Thymus (tissue), 14 donors: ENCODE measurements at places on chromosomes 2 and 18.

- DNase-seq: no peak
These were observed 90.3 kb upstream of the MAP3K20 start for GRCh38 chr2:172985139-172985892.

- no peak for DNase-seq
These were observed 955 bp upstream of the BBS5 start for GRCh38 chr2:169478339-169478738.

- no peak for DNase-seq
These were observed 66.8 kb upstream of the SEC11C start for GRCh38 chr18:59072727-59073421.

DNA sequence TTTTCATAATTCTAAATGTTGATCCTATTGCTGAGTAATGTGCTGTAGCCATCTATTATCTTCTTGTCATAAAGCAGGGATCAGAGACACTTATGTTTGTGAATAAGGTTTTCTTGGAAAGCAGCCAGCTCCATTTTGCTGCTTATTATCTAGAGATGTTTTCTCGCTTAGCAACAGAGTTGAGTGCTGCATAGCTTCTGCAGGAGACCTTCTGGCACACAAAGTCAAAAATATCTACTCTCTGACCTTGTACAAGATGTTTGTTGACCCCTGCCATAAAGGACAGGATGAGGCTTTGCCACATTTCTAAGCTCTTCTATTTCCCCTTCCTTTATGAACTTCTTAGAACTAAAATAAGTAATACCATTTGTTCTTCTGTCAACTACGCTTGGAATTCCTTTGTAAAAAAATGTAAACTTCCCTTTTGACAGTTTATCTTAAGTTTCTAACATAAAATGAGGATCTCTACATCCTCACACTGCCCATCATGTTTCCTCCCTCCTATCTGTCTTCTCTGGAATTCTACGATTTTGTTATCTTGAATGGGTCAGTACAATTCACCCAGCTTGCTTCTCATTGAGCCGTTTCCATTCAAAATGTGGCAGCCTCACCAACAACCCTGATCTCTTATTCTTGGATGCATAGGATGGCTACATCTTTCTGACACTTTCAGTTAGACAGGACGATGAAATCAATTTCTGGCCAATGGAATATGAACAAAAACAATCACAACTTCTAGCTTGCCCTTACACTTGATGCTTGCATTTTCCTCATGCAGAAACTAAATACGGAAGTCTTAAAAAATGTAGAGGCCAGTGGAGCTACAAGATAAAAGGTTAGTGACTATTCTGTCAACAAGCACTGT lies 1377.0 kb downstream of the SUCLG1 start:
- DNase-seq: no peak

GRCh38 chr2:162018530-162018929 lies 55.5 kb downstream of the DPP4 start:
- no peak for DNase-seq

- peak; percentile 26 for DNase-seq
These were observed 176.0 kb downstream of the SMAD2 start for GRCh38 chr18:47754311-47755101.

DNA sequence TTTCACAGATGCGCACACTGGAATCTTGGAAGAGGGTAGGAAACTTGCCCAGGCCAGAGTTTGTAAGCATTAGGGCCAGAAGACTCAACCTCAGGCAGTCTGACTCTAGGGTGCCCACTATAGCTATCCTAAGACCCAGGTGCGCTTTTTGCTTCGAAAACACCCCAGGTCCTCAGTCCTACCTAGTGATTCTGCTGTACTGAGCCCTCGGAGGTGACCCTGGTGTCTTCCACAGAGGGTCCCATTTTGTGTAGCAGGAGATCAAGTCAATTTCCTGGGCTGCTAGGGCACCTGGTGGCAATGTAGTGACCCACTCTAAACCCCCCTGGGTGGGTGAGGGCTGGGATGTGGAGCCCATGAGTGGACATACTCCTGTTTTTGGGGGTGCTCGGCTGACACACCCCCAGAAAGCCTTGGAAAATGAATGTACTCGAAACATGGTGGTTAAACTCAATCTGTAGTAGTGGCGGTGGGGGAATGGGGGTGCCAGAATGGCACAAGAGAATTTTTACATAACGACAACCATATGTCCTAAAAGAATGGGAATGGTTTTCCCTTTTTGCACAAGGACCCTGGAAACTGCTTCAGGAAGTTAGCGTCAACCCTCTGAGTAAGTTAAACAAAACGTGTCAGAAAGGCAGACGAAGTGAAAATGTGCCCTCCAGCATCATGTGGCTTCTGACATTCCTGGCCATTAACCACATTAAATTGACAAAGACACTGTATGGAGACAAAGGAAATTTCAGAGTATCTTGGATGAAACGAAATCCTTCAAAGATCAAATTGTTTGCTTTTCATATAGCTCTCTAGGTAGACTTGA lies 218.0 kb upstream of the COPS8 start:
- no peak for DNase-seq

GRCh38 chr18:21703241-21703820 lies 1.2 kb downstream of the ABHD3 start:
- peak; percentile 33 for DNase-seq

DNA sequence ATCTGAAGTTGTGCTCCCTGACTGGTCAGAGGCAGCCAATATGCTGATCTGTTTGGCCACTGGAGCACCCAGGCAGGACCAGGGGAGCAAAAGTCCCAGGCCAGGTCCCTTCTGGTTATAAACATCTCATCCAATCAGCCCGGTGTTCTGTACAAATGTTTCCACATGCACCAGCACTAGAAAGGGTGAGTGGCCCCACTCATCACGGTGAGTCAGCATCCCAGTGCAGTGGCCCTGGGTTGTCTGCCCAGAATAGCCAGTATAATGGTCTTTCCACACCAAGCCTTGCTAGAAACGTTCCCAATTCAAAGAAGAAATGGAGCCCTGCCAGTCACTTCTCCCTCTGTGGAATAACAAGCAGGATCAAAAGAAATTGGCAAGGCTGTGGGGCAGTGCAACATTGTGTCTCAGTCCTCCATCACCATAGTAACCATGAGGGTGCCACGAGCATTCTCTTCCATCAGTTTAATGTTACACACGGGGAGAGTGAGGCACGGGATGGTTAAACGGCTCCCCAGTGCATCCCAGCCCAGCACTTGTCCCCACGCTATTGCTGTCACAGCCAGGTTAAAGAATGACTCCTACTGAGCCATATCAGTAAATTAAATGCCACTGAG lies 174.9 kb downstream of the SEPTIN10 start:
- no peak for DNase-seq

DNA sequence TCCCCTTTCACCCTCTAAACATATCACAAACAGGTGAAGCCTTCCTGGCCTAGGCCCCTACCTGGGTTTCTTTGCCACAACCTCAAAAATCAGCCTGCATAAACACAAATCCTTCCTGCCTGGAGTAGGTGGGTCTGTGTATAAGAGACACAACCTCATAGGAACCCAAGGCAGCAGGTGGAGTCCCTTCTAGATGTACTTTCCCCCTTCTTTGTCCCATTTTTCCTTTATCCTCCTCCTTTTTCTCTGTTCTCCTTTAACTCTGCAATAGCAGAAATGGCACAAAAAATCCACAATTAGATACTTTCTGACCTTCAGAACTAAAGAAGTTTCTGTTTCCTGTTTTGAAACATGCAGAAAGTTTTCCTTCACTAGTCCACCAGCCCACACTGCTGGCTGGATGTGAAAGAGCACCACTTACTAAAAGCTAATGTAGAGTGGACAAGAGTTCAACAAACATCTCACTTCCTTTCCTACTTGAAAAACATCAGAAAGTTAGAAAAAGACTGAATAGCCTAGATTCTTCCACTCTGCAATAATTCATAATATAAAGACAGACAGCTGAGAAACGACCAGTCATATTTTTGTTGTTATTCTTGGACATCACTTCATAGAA lies 11.2 kb downstream of the SLC40A1 start:
- no peak for DNase-seq

GRCh38 chr2:48471048-48471474 lies 58.9 kb upstream of the STON1 start:
- DNase-seq: no peak

- DNase-seq: no peak
These were observed 44.8 kb upstream of the TFCP2L1 start for GRCh38 chr2:121329786-121330185.

GRCh38 chr18:32072321-32072720 lies 19.4 kb upstream of the RNF138 start:
- DNase-seq: no peak

DNA sequence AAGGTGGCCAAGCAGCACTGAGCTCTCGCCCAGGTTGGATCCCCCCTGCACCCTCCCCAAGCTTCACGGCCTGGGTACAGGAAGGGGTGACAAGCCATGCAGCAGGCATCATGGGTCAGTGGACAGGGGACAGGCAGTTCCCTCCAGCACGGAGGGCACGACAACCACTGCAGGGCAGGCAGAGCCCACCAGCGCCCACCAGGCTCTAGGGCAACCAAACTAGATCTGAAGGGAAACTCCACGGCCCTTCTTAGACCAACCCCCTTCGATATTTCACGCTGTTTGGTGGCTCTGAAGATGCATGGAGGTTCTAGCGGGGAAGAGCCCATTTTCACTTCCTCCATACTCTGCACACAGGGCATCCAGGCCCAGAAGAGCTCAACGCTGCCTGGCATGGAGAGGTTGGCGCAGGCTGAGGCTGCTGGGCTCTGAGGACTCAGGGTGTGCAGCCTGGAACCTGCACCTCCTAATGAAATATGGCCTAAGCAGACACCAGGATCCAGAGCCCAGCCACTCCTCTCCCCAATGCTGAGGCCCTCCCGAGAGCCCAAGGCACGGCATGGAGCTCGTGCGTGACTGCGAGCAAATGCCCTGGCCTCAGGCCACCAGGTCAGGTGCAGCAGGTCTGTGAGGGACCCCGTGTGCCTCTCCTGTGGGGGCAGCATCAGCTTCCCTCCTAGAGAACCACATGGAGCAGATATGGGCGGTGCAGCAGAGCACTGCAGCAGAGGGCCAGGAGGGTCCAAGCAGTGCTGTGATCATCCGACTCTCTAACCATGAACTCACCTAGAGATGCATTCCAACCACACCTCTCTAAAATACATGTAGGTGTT lies 8.7 kb upstream of the MTERF4 start:
- DNase-seq: no peak

DNA sequence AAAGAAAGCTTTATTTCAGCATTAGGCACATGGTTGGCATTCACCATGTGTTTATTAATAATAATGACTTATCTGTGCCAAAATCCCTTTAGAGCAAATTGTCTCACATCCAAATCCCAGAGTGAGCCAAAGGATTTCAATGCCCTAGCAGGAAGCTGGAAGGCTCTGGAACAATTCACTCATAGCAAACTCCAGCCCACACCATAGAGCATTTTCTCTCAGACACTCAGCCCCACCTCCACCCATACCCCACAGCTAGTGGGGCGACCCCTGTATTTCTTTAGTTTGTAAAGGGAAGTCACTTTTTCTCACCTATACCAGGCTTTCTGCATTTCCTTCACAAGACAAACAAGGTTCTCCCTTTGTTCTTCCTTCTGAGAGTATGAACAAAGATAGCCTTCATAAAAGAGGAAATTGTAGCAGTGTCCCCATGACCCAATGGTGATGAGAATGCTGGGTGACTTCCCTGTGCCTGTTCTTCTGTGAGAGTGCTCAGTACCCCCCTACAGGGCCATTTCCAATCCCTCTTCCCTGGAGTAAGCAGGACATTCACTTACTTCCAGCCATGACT lies 100.1 kb upstream of the APCDD1 start:
- DNase-seq: no peak

- no peak for DNase-seq
These were observed 84.1 kb downstream of the RAPH1 start for GRCh38 chr2:203451011-203451410.

DNA sequence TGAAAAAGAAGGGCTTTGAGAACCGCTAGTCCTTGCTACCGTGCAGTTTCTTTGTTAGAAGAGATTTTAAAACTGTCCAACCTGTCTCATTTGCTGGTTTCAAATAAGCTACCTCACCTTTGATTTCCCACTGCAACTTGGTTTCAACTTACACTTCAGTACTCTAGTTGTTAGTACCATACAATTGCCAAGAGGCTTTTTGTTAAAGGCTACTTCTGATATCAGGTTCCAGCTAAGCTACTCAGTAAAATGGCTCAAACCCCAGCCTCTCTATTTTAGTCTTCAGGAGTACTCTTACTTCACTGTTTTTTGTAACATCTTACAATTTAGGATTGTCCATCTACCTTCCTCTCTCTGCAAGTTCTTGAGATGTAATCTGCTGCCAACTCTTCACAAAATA lies 91.6 kb downstream of the INO80D start:
- no peak for DNase-seq

DNA sequence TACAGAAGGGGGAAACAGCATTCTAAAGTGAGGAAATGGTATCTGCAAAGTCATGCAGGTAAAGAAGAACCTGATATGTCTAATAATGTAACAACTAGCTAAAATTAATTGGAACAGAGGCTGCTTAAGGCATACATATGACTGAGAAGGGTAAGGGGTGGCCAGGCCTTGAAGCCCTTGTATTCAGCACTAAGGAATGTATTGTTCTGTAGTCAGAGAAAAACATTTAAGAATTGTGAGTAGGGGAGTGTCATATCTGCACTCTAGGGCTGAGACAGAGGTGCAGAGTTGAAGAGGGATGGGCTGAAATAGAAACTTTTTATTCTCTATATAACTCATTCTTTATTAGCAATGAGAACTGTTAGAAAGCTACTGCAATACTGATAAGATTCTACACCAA lies 145.5 kb upstream of the CHAC2 start:
- DNase-seq: no peak

DNA sequence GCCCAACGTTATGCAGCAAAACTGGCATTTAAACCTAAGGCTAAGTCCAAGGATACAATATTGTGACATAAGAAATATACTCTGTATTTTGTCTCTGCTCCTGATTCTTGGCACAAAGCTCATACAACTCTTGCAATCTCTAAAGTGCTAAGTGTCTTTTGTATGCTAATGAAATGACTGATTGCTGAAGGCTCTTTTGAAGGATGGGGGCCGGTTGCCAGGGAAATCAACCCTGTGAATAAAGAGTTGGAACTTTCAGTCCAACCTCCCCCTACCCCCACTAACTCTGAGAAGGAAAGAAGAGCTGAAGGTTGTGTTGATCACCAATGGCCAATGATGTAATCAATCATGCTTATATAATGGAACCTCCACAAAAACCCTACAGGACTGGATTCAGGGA lies 40.3 kb downstream of the SESTD1 start:
- DNase-seq: no peak

- no peak for DNase-seq
These were observed 46.2 kb downstream of the COL4A4 start for GRCh38 chr2:227117852-227118251.

- DNase-seq: no peak
These were observed 317.0 kb downstream of the CYP26B1 start for GRCh38 chr2:71830497-71831192.

GRCh38 chr2:69082430-69082997 lies 69.5 kb downstream of the ANTXR1 start:
- DNase-seq: no peak

- DNase-seq: no peak
These were observed 583.0 kb downstream of the THSD7B start for GRCh38 chr2:137348301-137348700.

DNA sequence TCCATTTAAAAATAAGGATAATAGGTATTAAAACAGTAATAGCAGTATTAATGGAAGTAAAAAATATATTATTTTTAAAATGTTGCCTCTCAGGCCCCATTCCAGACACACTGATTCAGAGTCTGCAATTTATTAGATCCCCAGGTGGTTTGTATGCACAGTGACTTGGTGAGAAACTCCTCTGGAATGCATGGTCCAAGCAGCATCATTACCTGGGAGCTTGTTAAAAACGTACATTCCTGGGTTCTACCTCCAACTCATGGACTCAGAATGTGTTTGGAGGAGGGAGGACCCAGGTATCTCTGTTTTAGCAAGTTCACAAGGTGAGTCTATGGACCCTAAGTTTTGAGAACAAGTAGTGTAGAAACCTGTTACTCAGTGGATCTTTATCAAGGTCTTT lies 95.6 kb downstream of the ITGA4 start:
- DNase-seq: no peak
